ENCODE measurements at places on chromosomes 1 and 21.

- DNase-seq, result no peak
These were observed 83.0 kb downstream of the IGSF21 start for GRCh38 chr1:18190598-18190997.

GRCh38 chr21:34874684-34875513, 174.2 kb downstream of the RUNX1 start:
- DNase-seq, result no peak

DNA sequence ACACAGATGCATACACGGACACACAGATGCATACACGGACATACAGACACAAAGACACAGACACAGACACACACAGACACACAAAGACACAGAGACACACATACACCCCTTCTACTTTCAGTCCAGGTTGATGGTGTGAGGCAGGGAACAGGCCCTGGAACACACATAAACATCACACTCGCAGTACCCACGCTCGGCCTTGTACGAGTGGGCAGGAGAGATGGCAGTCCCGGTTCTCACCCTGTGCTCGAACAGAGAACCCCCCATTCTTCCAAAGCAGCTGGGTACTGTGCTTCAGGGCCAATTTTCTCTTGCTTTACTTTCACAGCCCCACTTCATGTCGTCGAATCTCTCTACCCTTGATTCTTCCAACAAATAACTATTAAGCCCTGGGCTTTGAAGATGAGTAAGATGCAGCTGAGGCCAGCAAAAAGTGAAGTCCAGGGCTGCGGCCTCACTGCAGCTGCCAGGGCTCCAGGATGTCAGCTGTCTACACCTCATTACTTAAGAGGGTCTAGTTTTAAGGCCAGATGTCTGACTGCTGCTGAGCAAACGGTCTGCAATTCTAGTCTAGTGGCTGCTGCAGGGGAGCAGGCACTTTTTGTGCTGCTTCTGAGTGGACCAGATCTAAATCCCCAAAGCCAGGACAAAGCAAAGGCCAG, 90.1 kb downstream of the PGBD5 start:
- DNase-seq, result no peak

GRCh38 chr1:96388421-96389310, 332.9 kb upstream of the PTBP2 start:
- no peak for DNase-seq
